ENCODE measurements at places on chromosomes 7 and 10.

GRCh38 chr10:70761031-70761601 is 24.1 kb downstream of the TBATA start:
- no peak for DNase-seq

DNA sequence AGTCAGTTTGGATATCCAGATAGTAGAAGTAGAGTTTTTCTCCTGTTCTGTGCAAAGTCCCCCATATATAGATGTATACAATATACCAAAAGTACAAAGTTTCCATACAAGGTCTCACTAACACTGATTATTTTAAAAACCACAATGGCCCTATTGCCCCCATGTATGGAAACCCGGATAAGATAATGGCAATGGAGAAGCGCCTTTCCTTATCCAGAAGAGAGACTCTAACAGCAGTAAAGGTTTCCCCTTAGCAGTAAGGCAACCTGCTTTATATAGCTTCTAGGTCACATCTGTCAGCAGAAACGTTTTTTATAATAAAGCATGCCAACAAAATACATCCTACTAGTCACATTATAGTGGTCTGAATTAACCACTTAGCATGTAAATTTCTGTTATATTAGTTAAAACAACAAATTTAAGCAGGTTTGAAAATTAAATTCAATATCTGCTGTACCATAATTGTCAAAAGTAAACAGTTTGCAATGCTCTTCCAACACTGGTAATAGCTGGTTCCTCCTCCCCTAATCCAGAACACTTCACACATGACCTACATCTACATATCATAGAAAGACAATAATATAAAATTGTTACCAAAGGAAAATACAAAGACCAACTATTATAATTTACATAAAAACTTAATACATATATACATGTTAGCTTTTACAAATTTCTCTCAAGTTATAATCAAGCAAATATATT is 22.4 kb downstream of the USP6NL start:
- DNase-seq: no peak

DNA sequence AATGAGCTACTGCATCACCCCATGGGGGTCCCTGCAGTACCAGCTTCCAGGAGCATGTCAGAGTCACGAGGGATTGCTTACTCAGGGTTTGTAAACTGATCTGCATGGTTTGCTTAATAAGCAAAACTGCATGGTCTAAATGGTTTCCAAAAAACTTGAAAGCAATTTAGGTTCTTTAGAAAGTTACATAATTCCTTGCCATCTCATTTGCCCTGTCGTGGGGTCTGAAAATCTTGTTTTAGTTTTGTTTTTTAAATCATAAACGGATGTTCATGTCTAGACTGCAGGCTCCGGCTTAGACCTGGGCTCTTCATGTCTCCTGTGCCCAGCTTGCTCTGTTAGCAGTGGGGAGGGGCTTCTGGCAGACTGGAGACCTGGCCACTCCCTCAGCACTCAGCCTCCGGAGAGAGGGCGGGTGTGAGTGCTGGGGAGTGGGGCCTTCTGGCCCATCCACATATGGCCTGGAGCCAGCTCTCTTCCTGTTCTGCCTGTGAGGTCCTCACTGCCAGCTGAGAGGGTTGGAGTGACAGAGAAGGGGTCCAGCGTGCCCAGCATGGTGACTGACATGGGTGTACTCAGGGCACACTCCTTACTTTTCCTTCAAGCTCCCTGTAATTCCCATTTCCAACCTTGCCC is 17.5 kb downstream of the PRF1 start:
- no peak for DNase-seq

DNA sequence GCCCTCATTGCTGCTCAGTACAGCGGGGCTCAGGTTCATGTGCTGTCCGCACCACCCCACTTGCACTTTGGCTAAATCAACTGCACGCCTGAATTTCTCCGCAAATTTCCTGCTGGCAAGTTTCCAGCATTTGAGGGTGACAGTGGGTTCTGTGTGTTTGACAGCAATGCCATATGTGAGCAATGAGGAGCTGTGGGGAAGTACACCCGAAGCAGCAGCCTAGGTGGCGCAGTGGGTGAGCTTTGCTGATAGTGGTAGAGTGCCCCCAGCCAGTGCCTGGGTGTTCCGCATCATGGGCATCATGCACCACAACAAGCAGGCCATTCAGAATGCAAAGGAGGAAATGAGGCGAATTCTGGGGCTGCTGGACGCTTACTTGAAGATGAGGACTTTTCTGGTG is 103.9 kb upstream of the POT1 start:
- DNase-seq: no peak

DNA sequence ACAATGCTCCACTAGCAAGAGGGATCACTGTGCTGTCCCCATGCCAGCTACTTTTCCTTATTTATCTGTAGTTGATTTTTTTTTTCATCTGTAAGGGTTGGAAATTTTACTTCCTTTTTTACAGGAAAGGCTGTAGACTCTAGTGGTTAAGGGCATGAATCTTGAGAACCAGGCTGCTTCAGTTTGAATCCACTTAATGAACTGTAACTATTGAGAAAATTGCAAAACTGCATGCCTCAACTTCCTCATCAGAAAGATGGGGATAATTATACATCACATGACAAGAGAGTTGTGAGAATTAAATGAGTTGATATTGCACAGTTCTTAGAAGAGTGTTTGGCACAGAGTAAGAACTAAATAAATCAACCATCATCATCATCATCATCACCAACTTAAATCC is 106.4 kb upstream of the GSDME start:
- no peak for DNase-seq

DNA sequence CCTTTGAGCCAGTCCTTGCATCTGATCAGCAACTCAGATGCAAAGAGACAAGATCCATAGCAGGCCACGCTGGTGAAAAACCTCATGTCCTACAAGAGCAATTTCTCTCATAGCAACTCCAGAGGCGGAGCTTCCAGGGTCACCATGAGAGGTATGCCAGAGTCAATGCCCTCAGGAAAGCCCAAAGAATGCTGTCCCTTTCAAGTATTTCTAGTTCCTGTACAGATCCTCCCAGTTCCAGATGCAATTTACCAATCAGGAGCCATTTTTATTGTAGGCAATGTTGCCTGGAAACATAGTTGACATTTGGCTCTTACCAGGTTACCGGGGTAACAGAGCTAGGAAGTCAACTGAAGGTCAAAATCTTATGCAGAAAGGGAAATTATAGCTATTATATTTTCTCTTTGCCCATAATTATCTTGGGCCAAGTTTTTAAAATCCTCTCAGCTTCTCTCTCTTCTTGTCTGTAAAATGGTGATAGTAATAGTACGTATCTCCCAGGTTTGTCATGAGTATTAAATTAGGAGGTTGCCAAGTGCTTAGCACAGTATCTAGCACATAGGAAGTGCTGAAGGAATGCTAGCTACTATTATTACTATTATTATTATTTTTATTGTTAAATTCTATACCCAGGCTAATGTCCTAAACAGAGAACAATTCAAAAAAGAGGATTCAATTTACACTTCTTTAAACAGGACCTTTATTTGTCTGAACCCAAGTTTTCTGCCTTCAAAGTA is 46.3 kb upstream of the TM9SF3 start:
- DNase-seq: no peak

DNA sequence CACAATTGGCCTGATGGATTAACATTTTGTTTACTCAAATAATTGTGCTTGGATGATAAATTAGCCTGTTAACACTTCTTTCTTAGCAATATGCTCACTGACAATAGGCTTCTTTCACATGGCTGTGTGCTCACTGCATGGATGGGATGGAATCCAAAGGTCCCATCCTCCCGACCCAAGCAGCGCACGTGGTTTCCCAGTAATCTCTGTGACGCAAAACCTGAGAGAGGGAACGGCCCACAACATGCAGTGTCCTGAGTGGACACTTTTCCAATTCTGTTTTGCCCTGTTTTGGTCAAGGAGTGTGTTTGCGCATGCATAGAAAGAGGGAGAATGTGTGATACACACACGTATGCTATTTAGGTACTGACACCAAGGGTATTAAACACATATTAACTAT is 42.1 kb upstream of the RASGEF1A start:
- DNase-seq: peak; percentile 39

GRCh38 chr7:147170341-147171012 is 1053.9 kb downstream of the CNTNAP2 start:
- DNase-seq: no peak

- no peak for DNase-seq
Measured at GRCh38 chr7:74153736-74154135, 20.4 kb upstream of the EIF4H start.

GRCh38 chr7:45138433-45139267 is 18.9 kb upstream of the RAMP3 start:
- no peak for DNase-seq

DNA sequence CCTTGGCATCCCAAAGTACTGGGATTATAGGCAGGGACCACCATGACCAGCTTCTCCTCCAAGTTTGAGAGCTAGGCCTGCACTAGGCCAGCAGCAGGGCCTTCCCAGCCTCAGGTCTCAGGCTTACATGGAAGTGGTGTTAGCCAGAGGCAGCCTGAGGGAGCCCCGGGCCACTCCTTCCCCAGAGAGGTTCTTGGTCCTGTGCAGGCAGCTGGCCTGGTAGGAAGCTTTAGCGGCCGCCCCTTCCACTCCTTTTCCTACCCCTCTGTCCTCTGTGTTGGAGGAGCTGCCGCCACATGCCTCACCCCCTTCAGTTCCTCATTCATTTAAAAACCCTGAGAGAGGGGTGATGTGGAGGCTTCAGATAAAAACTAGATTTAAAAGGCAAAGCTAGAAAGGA is 40.3 kb downstream of the TSPAN15 start:
- no peak for DNase-seq

- no peak for DNase-seq
Measured at GRCh38 chr7:134755422-134756022, 23.9 kb upstream of the CALD1 start.

DNA sequence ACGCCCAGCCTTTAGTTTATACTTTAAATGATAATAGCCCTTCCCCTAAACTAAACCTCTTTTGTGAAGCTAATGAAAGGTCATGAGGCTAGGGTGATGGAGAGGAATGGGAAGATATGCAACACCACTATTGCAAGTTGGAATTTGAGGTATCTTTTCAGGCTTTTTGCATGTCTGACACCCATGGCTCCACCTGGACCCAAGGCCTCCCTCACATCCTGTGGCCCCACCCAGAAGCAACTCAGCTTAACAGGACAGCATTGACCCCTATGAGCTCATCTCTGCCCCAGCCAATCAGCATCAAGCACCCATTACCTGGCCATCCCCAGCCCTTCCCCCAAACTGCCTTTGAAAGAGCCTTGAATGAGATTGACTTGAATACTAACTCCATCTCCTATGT is 674.2 kb upstream of the NRP1 start:
- DNase-seq: no peak

DNA sequence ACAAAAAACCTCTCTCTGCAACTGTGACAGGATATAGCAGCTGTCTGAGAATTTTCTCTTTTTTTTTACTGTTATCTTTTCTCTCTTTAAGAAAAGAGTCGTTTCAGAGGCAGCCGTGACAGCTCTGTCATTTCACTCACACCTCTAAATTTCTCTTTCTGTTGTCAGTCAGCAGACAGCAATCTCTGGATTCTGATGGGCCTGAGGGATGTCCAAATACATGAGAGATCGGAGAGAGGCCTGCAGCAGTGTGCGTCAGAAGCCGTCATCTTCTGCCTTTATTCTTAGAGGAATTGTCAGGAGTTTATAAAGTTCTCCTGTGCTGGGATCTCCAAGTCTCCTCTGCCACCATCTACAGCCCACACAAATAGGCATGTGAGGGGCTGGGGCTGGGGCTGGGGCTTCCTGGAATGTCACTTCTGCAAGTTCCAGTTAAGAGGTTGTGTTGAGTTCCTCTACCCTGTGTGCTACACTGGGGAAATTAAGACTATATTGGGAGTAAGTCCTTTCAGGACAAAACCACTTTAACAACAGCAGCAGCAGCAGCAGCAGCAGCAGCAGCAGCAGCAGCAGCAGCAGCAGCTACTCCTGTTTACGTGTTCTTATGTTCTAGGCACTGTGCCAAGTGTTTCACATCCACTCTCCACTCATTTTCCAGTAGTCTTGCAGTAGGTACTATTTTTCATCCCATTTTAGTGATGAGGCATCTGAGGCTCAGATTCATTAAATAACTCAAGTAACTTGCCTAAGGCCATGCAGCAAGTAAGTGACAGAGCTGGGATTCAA is 541.3 kb downstream of the LRMDA start:
- DNase-seq: no peak

- DNase-seq: no peak
Measured at GRCh38 chr10:5628451-5629302, 37.7 kb downstream of the ASB13 start.

DNA sequence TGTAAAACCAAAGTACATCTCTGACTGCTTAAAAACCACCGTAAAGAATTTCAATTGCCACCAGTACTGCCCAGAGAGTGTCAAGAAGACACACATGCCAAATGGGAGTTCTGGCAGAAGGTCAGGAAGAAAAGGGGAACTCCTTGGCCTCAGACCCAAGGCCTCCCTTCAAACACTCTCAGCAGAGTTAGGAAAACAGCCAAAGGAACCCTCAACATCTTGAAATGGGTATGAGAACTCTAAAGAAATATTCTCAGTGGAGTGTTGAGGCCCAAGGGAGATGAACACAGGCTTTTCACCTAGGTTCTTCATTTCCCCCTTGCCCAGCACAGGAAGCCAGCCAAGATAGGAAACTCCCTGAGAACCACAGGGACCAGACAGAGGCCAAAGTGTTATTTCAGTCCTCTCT is 96.1 kb upstream of the ASAH2 start:
- no peak for DNase-seq

DNA sequence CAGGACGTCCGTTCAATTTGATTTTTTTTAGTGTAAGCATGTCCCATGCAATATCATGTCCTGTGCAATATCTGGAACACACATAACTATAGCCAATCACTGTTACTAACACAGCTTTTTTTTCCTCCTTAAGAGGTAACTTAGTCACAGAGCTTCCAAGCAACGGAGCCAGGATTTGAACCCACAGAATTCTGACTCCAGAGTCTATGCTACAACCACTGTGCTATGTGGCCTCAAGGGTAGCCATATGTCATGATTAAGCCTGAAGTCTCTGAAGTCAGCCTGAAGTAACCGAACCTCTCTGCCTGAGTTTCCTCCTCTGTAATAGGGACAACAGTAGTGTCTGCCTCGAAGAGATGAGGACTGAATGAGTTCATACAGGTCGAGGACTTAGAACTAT is 42.2 kb upstream of the TCF7L2 start:
- no peak for DNase-seq

DNA sequence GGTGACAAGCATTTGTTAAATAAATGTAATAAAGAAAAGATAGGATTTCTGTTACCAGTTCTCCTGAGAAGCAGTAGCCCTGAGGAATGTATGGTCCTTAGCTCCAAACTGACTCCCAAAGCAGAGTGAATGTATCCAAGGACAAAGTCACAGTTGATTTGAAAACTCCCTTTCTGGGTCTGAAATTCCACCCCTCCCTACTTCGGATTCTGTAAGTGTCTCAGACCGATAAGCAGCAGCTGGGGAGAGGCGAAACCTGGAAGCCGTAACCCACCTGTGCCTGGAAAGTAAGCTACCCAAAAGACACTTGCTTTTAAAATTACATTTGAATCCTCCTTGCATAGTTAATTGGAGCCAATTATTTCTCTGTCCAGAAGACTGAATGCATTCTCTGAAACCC is 122.9 kb upstream of the FRMD4A start:
- DNase-seq: no peak
